CD8-positive, alpha-beta memory T cell (primary cell): ENCODE measurements at places on chromosomes 12 and 14. TPM values are rescaled to one million over a fixed set of nuclear protein-coding genes. Genes with fewer than 3 reads are reported as not detected.

The C1QL4 gene
- not detected for total RNA-seq

DNA sequence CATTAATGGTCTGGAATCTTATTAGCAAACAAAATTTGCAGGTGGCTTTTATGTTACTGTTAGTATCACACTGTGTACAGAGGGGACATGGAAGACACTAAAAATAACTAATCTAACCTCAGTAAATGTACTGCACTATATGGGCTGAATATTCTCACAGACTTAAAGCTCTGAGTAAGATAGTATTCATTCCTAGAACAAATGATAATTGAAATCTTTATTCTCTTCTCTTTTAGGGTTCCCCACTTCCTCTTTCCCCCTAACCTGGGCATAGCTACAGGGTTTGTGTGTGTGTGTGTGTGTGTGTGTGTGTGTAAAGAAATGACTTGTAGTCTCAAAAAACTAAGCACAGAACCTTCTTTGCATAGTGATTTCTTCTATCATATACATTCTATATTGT, 21.4 kb upstream of the HECTD1 start:
- H3K4me1 ChIP-seq, result no peaks in the 10 kb centered on the region
- no peak for DNase-seq
- H3K36me3 ChIP-seq, result no peaks in the 10 kb centered on the region
- no peaks in the 10 kb centered on the region for H3K27me3 ChIP-seq
- H3K4me3 ChIP-seq, result no peak overlapping the region

The NKX2-1 gene
- not detected for total RNA-seq

GRCh38 chr14:103894723-103895059, 33.6 kb upstream of the TDRD9 start:
- H3K27ac ChIP-seq, result no peak overlapping the region
- no peak overlapping the region for H3K4me3 ChIP-seq
- no peak for DNase-seq
- no peaks in the 10 kb centered on the region for H3K27me3 ChIP-seq
- H3K4me1 ChIP-seq, result no peaks in the 10 kb centered on the region
- H3K36me3 ChIP-seq, result no peaks in the 10 kb centered on the region

The CPNE6 gene
- not detected for total RNA-seq

- no peak for DNase-seq
- H3K27me3 ChIP-seq, result no peaks in the 10 kb centered on the region
- H3K27ac ChIP-seq, result no peak overlapping the region
- H3K4me1 ChIP-seq, result no peaks in the 10 kb centered on the region
- H3K4me3 ChIP-seq, result no peak overlapping the region
These were observed 3.4 kb upstream of the RNASE7 start for GRCh38 chr14:21038441-21039422.

The PLEKHG7 gene
- total RNA-seq, result not detected

DNA sequence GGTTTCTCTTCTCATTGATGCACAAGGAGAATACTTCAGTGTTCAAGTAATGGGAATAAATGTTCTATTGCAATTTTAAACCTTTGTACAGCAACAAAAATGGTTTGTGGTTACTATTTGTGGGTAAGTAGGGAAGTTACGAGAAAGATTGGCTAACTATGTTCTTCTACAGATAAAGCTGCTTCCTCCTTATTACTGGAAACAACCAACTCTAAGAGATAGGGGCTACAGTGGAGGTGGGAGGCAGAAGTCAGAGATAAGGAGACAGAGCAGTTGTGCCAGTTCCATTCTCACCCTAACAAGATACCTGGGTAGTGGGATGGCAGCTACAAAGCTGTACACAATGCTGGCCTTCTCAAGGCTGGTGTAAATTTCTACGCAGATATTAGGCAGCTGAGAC, 16.2 kb downstream of the NOXRED1 start:
- DNase-seq, result no peak
- no peak overlapping the region for H3K27ac ChIP-seq
- no peaks in the 10 kb centered on the region for H3K36me3 ChIP-seq
- no peaks in the 10 kb centered on the region for H3K27me3 ChIP-seq
- no peak overlapping the region for H3K4me3 ChIP-seq
- no peaks in the 10 kb centered on the region for H3K4me1 ChIP-seq

DNA sequence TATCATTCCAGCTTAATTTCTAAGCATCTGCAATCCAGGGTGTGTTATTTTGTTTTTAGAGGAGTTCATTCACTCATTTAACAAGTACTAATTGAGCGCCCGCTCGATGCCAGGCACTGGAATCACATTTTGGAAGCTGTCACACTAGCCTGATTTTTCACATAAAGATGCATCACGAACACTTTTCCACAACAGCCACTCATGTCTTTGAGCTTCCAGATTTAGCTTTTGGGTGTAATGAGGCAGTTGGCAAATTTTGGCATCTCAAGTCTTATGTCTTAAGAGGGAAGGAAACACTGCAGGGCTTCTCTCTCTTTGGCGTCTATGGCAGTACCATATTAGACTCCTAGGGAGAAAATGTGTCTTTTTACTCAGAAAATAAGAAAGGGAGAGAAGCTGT, 14.0 kb downstream of the NRXN3 start:
- no peaks in the 10 kb centered on the region for H3K27me3 ChIP-seq
- H3K4me1 ChIP-seq, result no peaks in the 10 kb centered on the region
- H3K27ac ChIP-seq, result no peak overlapping the region
- DNase-seq, result no peak
- no peaks in the 10 kb centered on the region for H3K36me3 ChIP-seq
- H3K4me3 ChIP-seq, result no peak overlapping the region

DNA sequence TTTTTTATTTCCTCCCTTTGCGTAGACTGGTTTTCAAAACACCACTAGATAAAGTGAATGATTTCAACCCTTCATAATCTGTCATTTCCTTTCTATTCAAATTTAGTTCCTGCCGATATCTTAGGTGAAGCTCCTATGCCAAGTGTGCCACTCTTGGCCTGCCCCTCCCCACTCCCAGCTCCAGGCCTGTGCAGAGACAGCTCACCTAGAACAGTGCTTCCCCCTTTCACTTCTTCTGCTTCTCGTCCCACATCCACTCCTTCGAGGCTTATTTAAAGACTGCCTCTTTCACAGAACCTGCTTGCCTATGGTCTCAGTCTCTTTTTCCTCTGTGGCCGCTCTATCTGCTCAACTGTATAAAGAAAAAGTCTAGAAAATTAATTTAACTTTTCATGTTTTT, 473.8 kb downstream of the RAD51B start:
- peaks cover 37% of the 10 kb centered on the region for H3K4me1 ChIP-seq
- H3K36me3 ChIP-seq, result no peaks in the 10 kb centered on the region
- H3K4me3 ChIP-seq, result no peak overlapping the region
- H3K27ac ChIP-seq, result no peak overlapping the region

DNA sequence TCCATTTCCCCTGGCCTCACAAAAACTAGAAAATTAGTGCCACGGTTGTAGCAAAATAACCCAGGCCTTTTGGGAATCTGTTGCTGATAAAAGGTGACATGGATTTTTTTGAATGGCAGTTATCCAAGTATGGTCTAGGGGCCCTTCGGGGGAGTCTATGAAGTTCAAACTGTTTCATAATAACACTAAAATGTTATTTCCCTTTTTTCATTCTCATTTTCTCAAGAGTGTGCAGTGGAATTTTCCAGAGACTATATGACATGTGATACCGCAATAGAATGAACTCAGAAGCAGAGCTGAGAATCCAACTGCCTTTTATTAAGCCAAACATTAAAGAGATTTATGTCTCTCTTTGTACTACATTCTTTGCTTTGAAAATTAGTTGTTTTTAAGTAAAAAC, 26.9 kb downstream of the GSTZ1 start:
- H3K27ac ChIP-seq, result no peak overlapping the region
- peaks cover 4% of the 10 kb centered on the region for H3K36me3 ChIP-seq
- no peak overlapping the region for H3K4me3 ChIP-seq

- DNase-seq, result no peak
- H3K27ac ChIP-seq, result no peak overlapping the region
- no peaks in the 10 kb centered on the region for H3K36me3 ChIP-seq
These were observed 9.3 kb upstream of the APPL2 start for GRCh38 chr12:105245291-105245690.

- no peaks in the 10 kb centered on the region for H3K27me3 ChIP-seq
- H3K27ac ChIP-seq, result no peak overlapping the region
- H3K36me3 ChIP-seq, result peaks cover 4% of the 10 kb centered on the region
- H3K4me3 ChIP-seq, result no peak overlapping the region
These were observed 60.3 kb upstream of the VPS33A start for GRCh38 chr12:122326586-122326985.

DNA sequence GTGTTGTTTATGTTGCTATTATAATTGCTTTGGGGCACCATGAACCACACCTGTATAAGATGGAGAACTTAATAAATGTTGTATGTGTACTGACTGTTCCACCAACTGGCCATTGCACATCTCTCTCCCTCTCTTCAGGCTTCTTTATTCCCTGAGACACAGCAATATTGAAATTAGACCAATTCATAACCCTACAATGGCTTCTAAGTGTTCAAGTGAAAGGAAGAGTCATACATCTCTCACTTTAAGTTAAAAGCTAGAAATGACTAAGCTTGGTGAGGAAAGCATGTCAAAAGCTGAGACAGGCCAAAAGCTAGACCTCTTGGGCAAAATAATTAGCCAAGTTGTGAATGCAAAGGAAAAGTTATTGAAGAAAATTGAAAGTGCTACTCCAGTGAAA, 373.3 kb downstream of the RGS6 start:
- no peaks in the 10 kb centered on the region for H3K36me3 ChIP-seq
- H3K4me3 ChIP-seq, result no peak overlapping the region
- no peaks in the 10 kb centered on the region for H3K4me1 ChIP-seq
- no peak overlapping the region for H3K27ac ChIP-seq

DNA sequence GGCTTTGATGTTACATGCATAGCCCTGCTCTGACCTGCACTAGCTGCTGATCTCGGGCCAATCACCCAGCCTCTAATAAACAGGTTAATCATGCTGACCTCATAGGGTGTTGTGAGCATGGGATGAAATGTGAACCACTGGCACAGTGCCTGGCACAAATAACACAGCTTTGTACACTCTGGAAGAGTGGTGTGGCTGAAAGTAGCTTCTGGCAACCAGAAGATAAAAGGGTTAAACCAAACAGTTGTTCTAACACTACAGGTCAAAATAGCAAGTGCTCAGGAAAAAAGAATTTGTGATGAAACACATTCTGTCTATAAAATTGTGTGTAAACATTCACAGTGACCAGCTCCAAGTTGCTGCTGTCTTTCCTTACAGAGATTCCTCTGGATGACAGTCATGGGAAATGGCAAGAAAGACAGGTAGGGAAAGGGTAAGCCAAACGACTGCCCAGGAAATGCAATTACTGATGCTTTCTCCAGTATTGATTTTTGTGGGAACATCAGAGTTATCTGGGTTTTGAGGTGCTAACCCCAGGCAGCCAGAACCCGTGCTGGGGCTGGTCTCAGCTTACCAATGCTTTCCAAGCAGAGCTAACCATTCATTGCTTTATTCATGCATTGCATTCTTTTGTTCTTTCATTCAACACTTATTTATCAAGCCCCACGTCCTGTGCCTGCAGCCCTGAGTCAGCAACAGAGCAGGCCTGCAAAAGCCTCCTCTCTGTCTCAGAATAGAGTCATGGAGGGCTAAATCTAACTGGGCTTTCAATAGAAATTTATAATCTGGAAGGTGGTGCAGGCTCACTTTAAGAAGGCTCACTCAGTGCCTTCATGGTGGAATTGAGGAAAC, 38.1 kb upstream of the CAPRIN2 start:
- no peak overlapping the region for H3K4me3 ChIP-seq
- no peak overlapping the region for H3K27ac ChIP-seq
- H3K36me3 ChIP-seq, result no peaks in the 10 kb centered on the region
- DNase-seq, result no peak

The EIF2S3B gene
- total RNA-seq, result 2.2 TPM

The CPSF6 gene
- total RNA-seq, result 113 TPM

- no peaks in the 10 kb centered on the region for H3K4me1 ChIP-seq
- DNase-seq, result no peak
- no peaks in the 10 kb centered on the region for H3K27me3 ChIP-seq
These were observed 193.0 kb downstream of the SYT1 start for GRCh38 chr12:79057540-79057939.

The ZNF664 gene
- total RNA-seq, result 75.8 TPM

The DNAI7 gene
- not detected for total RNA-seq

The DCAF5 gene
- 32.9 TPM for total RNA-seq

DNA sequence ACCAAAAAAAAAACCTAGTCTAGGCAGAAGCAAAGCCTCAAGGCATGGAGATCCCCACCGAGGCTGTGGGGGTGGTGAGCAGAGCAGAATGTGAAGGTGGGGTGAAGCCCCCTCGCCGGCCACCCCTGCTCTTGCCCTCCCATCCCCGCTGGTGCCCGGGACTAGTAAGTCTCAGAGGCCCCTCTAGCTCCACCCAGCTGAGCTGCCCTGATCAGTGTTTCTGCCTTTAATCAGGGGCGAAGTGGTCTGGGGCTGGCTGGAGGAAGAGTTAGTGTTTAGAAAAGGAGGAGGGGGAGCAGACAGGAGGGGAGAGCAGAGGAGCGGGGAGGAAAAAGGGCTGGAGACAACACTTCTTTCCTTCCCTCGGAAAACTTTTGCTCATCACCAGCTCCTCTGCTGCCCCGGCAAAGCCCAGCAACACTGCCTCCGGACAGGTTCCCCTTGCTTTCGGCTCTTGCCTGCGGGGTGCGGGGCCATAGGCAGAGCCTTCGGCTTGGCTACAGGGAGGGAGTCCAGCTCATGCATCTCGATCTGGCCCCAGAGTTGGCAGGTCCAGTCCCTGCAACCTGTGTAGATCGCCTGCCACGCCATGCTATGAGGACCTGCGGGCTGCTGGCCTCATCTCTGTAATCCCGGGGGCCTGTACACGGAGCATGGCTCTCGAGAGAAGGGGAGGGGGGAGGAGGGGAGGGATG, 3.4 kb upstream of the DLK1 start:
- no peak overlapping the region for H3K4me3 ChIP-seq
- H3K4me1 ChIP-seq, result no peaks in the 10 kb centered on the region
- no peak for DNase-seq

GRCh38 chr12:39329018-39329417, 113.9 kb downstream of the KIF21A start:
- DNase-seq, result no peak
- H3K4me1 ChIP-seq, result peaks cover 16% of the 10 kb centered on the region
- no peak overlapping the region for H3K4me3 ChIP-seq
- H3K27ac ChIP-seq, result no peak overlapping the region
- H3K27me3 ChIP-seq, result no peaks in the 10 kb centered on the region
- no peaks in the 10 kb centered on the region for H3K36me3 ChIP-seq

DNA sequence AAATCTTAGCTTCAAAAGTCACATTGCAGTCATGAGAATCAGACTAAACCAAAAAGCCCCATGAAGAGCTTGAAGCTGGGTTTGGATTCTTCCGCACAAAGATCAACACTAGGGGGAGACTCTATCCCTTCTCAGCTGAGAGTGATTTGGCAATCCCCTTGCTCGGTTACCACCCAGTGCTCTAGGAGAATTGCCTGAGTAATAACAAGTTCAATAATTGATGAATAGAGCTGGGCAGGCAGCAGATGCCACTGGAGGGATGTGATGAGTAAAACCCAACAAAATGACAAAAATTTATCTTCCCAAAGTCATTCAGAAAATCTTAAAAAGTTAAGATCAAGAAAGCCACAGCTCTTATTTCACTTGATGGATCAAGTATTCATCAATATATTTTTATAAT, 185.6 kb upstream of the ARID2 start:
- no peaks in the 10 kb centered on the region for H3K4me1 ChIP-seq
- DNase-seq, result peak; percentile 21
- H3K4me3 ChIP-seq, result no peak overlapping the region
- H3K36me3 ChIP-seq, result no peaks in the 10 kb centered on the region

The GPR33 gene
- total RNA-seq, result not detected
